Stimulated activated naive CD8-positive, alpha-beta T cell treated with anti-CD3 and anti-CD28 coated beads, Interleukin-15, amount 100 ng/mL, for 72 hours (primary cell): ENCODE measurements at places on chromosomes 11 and 22.

- no peak for DNase-seq
Observed at GRCh38 chr11:116687458-116688201, 85.2 kb downstream of the BUD13 start.

- DNase-seq: no peak
Observed at GRCh38 chr11:77487790-77488189, 13.9 kb upstream of the PAK1 start.

- DNase-seq: peak; percentile 60
Observed at GRCh38 chr11:86292912-86293616, 9.0 kb upstream of the HIKESHI start.

GRCh38 chr11:27410272-27410671 lies 47.3 kb upstream of the CCDC34 start:
- DNase-seq: no peak

GRCh38 chr11:120032766-120033390 lies 105.0 kb downstream of the TRIM29 start:
- DNase-seq: no peak

- DNase-seq: no peak
Observed at GRCh38 chr11:121351083-121351630, 58.6 kb downstream of the SC5D start.

GRCh38 chr11:34850334-34850733 lies 65.8 kb downstream of the APIP start:
- DNase-seq: no peak

GRCh38 chr11:129291546-129291945 lies 84.1 kb upstream of the BARX2 start:
- DNase-seq: no peak

DNA sequence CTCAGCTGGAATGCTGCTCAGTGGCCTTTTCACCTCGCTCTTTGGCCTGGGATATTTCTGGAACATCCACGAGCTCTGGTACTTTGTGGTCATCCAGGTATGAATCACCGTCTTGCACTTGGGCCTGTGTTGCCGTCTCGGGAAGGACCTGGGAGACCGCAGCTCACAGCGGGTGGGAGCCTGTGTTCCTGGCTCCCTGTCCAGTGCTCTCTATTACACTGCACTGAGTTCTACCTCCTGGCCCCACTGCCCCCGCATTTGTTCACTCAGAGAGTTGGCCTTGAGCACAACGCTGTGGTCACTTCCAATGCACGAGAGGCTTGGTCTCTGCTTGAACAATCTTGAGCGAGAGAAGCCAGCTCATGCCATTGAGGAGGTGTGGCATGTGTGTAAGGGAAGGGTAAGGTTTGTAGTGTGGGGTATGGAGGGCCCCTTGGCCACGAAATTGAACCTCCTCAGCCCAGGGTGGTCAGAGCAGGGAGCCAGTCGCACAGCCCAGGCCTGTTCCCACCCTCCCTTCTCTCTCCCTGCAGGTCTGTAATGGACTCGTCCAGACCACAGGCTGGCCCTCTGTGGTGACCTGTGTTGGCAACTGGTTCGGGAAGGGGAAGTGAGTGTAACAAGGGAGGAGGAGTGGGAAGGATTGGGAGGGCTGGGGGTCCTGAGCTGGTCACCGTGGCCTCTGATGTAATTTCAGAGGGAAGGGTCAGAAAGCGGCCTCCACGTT lies 16.2 kb downstream of the SLC37A2 start:
- DNase-seq: no peak

- no peak for DNase-seq
Observed at GRCh38 chr11:126162306-126163030, 49.0 kb downstream of the RPUSD4 start.

- no peak for DNase-seq
Observed at GRCh38 chr11:124897674-124898262, at the start of gene ROBO4. Gene ROBO4 (minus strand): TSS chr11:124897865. CDS start chr11:124897795, 70 bp downstream.

DNA sequence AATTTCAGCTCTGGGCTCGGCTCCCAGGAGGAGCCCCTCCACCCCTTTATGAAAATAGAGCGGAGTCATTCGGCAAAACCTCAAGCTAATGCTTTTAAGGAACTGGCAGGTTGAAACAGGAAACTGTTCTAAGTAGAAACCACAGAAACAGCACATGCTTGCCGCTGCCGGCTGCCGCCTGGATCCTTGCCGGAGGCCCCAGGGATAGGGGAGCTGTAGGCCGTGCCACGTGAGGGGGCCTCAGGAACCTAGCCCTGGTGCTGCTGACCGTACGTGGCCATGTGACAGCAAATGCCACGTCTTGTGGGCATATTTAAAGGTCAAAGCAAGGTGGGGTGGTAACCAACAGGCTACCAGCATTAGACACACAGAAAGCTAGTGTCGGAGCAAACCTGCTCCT lies 77.9 kb upstream of the TIMP3 start:
- DNase-seq: peak; percentile 69

DNA sequence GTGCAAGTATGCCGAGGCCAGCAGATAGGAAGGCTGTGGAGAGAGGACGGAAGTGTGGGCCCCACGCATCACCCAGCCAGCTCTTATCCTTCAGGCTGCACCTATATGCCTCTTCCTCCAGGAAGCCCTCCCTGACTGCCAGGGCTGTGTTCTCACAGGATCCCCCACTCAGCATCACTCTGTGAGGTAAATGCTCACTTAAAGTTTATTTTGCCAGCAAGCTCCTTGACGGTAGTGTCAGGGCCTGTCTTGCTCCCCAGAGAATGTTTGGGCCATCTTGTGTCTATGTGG lies 4.4 kb downstream of the TBX10 start:
- DNase-seq: no peak

DNA sequence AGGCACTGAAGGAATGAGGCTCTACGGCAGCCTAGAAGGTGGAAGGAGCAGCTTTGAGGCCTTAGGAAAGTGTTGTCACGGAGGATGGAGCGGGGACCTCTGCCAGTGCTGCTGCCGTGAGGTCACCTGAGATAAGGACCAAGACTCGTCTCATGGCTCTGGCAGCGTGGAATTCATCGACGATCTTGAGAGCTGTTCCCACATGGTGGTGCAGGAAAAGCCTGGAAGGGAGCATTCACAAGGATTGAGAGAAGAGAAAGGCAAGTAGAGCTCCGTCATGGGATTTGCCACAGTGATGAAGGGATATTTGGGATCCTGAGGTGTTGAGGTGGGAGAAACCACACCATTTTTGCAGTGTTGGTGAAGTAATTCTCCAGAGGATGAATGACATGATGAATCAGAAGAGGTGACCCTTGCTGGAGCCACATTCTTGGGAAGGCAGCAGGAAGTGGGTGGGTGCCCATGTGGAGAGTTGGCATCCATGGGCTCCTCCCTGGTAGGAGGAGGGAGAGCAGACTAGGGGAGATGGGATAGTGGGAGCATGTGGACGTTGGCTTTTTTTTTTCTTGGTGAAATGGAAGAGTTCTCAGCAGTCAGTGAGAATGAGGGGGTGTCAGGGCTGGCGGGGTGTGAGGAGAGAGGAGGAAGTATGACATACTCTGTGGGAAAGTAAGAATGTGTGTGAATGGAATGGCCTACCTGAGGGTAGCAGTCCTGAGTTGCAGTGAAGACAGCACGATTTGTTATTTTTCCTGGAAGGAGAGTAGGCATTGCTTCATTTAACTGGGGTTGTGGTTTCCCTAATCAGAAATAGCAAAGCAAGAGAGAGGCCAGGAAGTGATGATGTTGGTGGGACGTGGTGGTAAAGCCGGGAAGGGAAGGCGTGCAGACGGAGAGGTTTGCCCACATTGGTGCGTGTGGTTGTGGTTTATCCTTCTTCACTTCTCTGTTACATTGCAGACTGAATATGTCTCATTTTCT lies 11.1 kb downstream of the PPP6R3 start:
- no peak for DNase-seq

GRCh38 chr11:57370251-57370650 lies 10.7 kb downstream of the PRG3 start:
- DNase-seq: no peak
